ENCODE measurements at places on chromosomes 13 and 19. TPM values are rescaled to one million over a fixed set of nuclear protein-coding genes. Genes with fewer than 3 reads are reported as not detected.
A peak's percentile ranks its signal among the peaks of the same experiment; 100 is the strongest.

GRCh38 chr13:85095418-85096272 is 703.6 kb downstream of the SLITRK6 start:
- H3K4me1 ChIP-seq = no peaks in the 10 kb centered on the region
- no peak overlapping the region for H3K27ac ChIP-seq
- H3K27me3 ChIP-seq = no peaks in the 10 kb centered on the region

DNA sequence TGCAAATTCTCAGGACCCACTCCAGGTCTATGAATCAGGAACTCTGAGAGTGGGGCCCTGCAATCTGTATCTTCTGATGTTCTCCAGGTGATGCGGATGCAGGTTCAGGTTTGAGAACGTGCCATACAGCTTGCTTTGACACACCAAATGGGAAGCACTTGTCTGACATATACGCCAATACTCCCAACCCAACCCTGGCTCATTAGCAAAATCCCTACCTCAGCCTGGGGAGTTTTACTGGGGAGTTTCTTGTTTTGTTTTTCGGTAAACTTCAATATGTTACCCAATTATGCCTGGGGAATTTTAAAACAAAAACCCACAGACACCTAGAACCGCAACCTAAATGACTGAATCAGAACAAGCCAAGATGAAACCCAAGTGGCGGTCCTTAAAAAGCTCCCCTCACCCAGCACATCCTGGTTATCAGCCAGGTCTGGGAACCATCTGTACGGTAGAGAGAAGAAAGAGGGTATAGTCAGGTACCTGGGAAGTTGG is 41.2 kb downstream of the ABCC4 start:
- H3K27ac ChIP-seq = no peak overlapping the region
- H3K36me3 ChIP-seq = 0 out of 2 replicates have a peak, but pooled peaks cover 4% of the 10 kb centered on the region
- H3K4me1 ChIP-seq = no peaks in the 10 kb centered on the region
- no peak for DNase-seq
- no peaks in the 10 kb centered on the region for H3K27me3 ChIP-seq

DNA sequence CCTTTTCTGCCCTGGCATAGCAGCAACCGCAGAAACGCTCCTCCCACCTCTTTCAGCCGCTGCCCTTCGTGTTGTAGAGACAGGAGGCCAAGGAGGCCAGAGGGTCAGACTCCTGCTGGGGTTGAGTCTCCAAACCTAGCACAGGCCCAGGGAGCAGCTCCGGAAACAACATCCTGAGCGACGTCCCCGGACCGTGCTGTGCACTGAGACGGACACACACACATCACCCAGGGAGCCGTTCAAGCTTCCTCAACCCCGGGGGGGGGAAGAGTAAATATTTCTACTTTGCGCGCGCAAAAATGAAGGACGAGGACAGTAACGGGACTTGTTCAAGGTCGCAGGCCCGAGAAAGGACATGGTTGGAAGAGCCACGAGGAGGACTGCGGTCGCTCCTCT is 657 bp downstream of the ZNF550 start:
- peaks cover 46% of the 10 kb centered on the region for H3K36me3 ChIP-seq
- DNase-seq = peak; percentile 18
- peaks cover 31% of the 10 kb centered on the region for H3K27me3 ChIP-seq
- H3K4me1 ChIP-seq = peaks cover 11% of the 10 kb centered on the region
- H3K4me3 ChIP-seq = peak overlapping the region; percentile 97

GRCh38 chr13:97212601-97213040 is 9.5 kb upstream of the MBNL2 start:
- H3K4me3 ChIP-seq = no peak overlapping the region
- no peaks in the 10 kb centered on the region for H3K4me1 ChIP-seq
- H3K27me3 ChIP-seq = peaks cover 43% of the 10 kb centered on the region
- H3K27ac ChIP-seq = no peak overlapping the region

POGLUT2 gene
- total RNA-seq = 17.2 TPM

ZNF578 gene
- total RNA-seq = 21.9 TPM

KLK1 gene
- 5.4 TPM for total RNA-seq

All from WTC11 (cell line).